ENCODE measurements at places on chromosomes 3 and 15.

- DNase-seq, result no peak
Measured at GRCh38 chr3:99681512-99681911, 43.1 kb downstream of the COL8A1 start.

DNA sequence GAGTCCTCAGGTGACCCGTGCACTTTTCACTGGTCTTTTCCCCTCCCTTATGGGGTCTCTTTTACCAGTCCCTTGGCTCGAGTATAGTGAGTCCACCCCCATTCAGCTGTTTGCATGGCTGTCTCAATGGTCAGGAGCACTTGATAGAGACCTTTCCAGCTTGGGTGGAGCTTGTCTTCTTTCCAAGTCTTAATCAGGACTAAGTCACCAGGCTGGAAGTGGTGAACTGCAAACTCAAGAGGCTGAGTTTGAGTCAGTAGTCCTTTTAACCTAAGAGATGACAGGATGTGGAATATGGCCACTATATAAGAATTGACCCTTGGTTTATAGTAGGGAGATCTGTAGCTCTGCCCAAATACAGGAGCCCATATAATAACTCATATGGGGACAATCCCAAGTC, 279.7 kb downstream of the PYDC2 start:
- DNase-seq, result no peak

DNA sequence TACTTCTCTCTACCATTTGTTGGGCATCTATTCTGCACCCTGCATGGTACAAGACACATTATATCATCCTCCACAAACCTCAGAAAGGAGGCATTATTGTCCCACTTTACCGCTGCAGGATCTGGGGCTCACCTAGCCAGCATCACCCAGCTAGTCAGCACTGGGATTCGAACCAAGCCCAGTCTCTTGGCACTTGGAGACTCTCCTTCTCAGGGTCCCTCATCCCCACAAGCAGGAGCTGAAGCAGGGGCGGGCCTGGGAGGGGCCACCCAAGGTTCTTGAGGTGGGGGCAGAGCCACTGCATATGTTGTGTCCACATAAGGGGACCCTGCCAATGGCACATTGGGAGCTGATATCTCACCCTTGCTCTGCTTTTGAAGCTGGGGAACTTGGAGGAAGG, 41.3 kb downstream of the SLC6A1 start:
- DNase-seq, result no peak

DNA sequence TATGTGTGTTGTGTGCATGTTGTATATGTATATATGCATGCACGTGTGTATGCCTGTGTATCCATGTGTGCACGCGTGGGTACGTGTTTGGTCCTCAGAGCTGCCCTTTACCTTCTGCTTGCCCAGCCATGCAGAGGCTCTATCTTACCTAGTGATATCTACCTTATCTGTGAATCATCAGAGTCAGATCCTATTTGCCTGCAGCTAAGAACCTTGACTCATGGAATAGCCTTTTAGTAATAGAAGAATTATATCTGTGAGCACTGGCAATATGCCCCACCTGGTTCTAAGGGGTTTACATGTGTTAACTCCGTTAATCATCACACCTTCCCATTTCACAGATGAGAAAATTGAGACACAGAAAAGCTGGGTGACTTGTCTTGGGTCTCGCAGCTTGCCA, 11.0 kb downstream of the PGPEP1L start:
- DNase-seq, result no peak

DNA sequence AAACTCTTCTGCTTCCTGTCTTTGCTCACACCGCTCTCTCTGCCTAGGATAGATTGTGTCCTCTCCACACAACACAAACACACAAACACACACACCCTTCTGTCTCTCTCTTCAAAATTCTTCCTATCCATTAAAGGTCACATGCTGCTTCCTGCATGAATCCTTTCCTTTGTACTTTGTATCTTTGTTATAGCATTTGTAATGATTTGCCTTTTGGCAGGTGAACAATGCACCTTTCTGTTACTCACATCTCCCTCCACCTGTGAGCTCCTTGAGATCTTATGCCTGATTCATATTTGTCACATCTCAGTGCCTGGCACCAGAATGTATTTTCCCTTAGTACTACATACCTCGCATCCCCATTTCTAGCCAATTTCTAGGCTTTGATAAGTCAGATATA, 251.4 kb upstream of the UMPS start:
- DNase-seq, result no peak

DNA sequence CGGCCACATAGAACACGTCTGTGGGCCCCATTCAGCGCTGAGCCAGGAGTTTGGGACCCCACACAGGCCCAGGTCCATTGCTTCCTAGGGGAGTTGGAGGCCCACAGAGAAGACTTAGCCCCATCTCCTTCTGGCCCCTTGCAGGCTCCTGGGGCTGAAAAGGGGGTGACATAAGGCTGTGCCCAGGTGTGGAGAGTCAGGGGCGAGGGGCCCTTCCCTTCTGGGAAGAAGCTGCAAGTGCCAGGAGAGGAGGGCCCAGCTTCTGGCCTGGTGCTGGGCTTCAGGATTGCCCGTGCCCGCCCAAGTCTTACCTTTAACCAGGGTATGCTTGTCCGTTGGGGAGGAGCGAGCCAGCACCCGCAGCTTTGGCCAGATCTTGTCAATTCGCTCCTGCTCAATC, 28.9 kb upstream of the SEC13 start:
- no peak for DNase-seq

- no peak for DNase-seq
Measured at GRCh38 chr15:91129436-91129835, 29.4 kb downstream of the SV2B start.

DNA sequence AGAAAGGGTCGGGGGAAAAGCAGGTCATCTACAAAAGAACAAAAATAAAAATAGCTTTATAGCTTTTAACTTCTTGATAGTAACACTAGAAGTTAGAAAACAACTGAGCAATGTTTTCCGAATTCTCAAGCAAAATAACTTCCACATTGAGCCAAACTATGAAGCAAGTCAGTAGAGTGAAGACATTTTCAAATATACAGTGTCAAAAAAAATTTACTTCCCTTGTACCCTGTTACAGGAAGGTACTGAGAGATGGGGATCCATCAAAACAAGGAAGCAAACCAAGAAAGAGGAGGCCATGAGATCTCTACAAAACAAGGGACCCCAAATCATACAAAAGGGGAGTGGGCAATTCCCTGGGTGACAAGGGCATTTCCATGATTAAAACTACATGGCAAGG, 26.6 kb upstream of the STIMATE start:
- no peak for DNase-seq

- DNase-seq, result no peak
Measured at GRCh38 chr3:121759541-121760202, 10.1 kb upstream of the GOLGB1 start.

DNA sequence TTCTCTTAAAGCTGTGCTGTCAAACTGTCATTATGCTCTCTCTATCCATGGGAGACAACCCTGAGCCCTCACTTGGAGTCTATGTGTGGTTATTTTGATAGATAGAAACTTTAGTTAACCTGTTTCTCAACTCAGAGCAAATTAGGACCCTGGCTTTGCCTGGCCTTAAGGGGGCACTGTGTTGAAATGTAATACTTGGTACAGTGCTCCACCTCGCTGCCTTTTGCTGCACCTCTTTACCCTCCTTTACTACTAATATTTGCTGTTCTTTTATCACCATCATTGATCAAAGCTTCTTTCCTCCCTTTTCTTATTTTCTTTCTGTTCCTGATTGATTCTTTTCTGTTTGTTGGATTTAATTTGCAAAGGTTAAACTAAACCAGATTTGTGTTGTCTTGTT, 34.3 kb downstream of the STT3B start:
- DNase-seq, result no peak

DNA sequence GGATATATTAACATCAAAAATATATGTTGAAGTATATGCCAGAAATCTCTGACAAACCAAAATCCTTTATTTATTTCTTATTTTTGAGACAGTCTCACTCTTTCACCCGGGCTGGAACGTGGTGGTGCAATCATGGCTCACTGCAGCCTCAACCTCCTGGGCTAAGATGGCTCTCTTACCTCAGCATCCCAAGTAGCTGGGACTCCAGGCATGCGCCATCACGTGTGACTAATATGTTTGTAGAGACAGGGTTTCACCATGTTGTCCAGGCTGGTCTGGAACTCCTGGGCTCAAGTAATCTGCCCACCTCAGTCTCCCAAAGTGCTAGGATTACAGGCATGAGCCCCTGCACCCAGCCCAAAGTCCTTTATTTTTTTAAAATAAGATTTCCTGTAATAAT, 11.9 kb downstream of the FAIM start:
- no peak for DNase-seq

DNA sequence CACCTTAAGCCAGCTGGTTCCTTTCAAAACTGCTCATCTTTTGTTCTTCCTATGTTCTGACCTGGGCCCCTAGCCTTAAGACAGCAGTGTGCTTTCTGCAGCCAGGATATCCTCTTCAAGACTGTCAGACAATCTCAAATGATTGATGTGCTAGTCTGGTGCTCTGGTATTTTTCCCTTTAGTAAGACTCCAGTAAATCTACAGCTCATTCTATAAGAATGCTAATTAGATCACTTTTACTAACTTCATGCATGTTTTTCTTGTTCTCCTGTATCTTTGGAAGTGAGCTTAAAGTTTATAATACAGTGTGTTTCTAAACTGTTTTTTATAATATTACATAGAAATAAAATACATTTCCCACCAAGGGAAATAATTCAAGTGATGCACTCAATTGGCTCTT, 220.9 kb upstream of the NANOGP8 start:
- DNase-seq, result peak; percentile 14

All from urothelium cell line (cell line).